RPMI7951 (cell line): ENCODE measurements at places on chromosomes 7 and 10.

DNA sequence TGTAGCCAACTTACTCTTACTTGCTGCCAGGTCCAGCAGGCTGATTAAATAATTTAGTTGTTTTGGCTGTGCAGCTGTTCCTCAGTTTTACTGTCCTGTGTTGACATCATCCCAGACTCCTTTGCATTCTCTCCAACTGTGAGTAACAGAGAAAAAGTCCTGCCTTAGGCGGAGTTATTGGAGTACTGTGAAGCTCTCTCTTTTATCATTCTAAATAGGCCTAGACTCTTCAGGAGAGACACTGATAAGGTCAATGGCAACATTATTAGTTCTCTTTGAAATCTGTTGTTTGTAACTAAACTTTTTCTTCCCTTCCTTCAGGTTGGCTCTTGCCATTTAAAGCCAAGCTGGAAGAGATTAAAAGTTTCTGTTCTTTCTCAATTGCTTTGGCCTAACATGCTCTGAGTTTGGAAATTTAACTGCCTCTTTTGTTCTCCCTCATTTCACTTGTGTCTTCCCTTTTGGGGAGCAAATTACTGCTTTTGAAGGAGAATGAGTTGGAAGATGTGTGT lies 215.7 kb upstream of the CSTF2T start:
- no peak for DNase-seq

- DNase-seq: peak; percentile 67
Measured at GRCh38 chr10:126500866-126501265, 112.6 kb upstream of the ADAM12 start.

DNA sequence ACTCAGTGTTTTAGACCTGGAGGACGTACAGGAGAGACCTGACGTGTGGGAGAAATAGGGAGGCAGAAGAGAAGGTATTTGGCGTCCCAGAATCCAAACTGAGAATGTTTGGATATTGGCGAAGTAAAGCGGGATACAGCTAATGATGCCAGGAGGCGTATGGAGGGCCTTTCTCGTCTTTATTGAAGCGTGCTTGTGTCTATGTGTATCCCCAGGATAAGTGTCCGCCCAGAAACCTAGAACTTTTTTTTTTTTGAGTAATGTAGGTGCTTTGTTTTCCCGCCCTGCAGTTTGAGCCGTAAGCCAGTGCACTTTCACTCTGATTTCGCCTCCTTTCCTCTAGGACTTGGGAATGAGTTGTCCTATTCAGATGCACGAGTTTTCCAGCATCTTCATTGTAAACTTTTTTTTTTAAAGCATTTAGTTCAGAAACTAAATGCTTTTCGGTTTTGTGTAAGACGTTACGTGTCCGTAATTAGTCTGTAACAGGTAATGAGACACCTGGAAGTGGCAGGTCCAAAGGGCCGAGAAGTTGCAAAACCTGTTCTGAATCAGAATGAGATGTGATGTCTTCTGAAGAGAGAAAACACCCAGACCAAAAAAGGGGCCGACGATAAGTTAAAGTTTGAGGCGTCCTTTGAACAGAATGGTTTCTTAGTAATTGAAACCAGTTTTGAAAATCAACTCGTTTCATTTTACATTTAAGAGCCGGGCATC lies 746 bp downstream of the ARL5B start:
- peak; percentile 37 for DNase-seq

- no peak for DNase-seq
Measured at GRCh38 chr7:27513885-27514284, 148.8 kb downstream of the HIBADH start.

DNA sequence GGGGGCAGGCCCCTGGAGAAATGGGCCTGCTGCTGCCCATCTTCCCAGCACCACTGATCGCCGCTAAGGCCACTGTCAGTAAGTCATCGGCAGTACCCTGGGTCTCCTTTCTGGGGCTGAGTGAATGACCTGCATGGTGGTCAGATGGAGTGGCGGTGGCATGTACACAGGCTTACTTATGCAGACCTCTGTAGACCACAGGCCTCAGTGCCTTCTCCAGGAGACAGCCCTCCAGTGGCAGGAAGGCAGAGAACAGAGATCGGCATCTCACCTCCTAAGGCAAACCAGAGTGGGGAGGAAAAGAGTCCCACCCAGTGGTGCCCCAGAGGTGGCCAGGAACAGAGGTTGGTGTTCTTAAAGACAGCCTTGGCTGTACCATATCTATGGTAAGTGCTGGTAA lies 22.8 kb upstream of the LRRC4 start:
- no peak for DNase-seq
